ENCODE measurements at places on chromosomes 11 and 22. TPM values are rescaled to one million over a fixed set of nuclear protein-coding genes. Genes with fewer than 3 reads are reported as not detected.
A peak's percentile ranks its signal among the peaks of the same experiment; 100 is the strongest.

The FAM83F gene
- total RNA-seq, result 0.39 TPM

The BACE1 gene
- 0.89 TPM for total RNA-seq

The RAG2 gene
- not detected for total RNA-seq

The PDHX gene
- total RNA-seq, result 37.3 TPM

The C11orf86 gene
- total RNA-seq, result not detected

The YAP1 gene
- not detected for total RNA-seq

The OR10A5 gene
- not detected for total RNA-seq

The POU2AF2 gene
- total RNA-seq, result not detected

The CRYBA4 gene
- not detected for total RNA-seq

GRCh38 chr11:128837627-128838026 lies 29.5 kb downstream of the KCNJ1 start:
- no peak for DNase-seq
- H3K36me3 ChIP-seq, result no peaks in the 10 kb centered on the region
- H3K27me3 ChIP-seq, result no peaks in the 10 kb centered on the region
- H3K4me1 ChIP-seq, result peaks cover 31% of the 10 kb centered on the region
- H3K4me3 ChIP-seq, result no peak overlapping the region

DNA sequence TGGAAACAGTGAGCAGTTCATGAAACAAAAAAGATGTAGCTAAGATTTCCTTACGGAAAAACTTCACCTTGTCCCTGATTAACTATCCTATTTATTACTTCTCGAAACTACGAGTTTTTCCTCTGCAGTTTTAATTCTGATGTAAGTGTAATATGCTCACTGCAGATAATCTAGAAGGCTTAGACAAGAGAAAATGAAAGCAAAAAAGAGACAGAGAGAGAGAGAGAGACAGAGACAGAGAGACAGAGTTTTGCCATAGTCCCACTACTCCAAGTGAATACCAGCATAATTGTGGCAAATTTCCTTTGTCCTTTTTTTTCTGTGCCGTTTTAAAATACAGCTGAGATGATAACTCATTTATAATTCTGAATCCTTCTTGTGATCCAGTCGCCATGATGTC lies 24.8 kb downstream of the FSHB start:
- H3K4me3 ChIP-seq, result no peak overlapping the region
- H3K36me3 ChIP-seq, result no peaks in the 10 kb centered on the region
- no peaks in the 10 kb centered on the region for H3K27me3 ChIP-seq

- peak overlapping the region; percentile 24 for H3K27ac ChIP-seq
- DNase-seq, result no peak
- no peaks in the 10 kb centered on the region for H3K27me3 ChIP-seq
- H3K4me1 ChIP-seq, result peaks cover 32% of the 10 kb centered on the region
- no peaks in the 10 kb centered on the region for H3K36me3 ChIP-seq
- no peak overlapping the region for H3K4me3 ChIP-seq
These were observed 39.3 kb downstream of the AMBRA1 start for GRCh38 chr11:46554213-46555147.

GRCh38 chr11:38156495-38157146 lies 1558.6 kb upstream of the RAG2 start:
- no peak overlapping the region for H3K4me3 ChIP-seq
- no peaks in the 10 kb centered on the region for H3K27me3 ChIP-seq
- H3K27ac ChIP-seq, result no peak overlapping the region
- no peak for DNase-seq
- H3K36me3 ChIP-seq, result no peaks in the 10 kb centered on the region
- peaks cover 22% of the 10 kb centered on the region for H3K4me1 ChIP-seq

DNA sequence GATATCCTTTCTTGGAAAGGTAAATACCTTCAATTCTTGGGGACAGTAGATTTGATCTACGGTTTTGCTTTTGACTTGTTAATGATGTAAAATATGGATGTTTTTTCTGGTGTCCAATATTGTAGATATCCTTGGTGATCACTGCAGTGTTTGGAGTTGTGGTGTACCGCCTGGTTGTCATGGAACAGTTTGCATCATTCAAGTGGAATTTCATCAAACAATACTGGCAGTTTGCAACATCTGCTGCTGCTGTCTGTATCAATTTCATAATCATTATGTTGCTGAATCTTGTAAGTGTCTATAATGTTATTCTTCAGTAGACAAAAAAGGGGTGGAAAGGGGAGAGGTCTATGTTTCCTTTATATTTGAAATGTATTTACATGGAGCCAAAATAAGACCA lies 27.4 kb upstream of the MUC15 start:
- no peaks in the 10 kb centered on the region for H3K4me1 ChIP-seq
- DNase-seq, result no peak
- H3K36me3 ChIP-seq, result peaks cover 12% of the 10 kb centered on the region
- no peaks in the 10 kb centered on the region for H3K27me3 ChIP-seq

- H3K36me3 ChIP-seq, result no peaks in the 10 kb centered on the region
- H3K4me3 ChIP-seq, result no peak overlapping the region
- H3K27me3 ChIP-seq, result peaks cover 8% of the 10 kb centered on the region
- DNase-seq, result peak; percentile 28
- H3K27ac ChIP-seq, result no peak overlapping the region
These were observed 5.7 kb upstream of the DGAT2 start for GRCh38 chr11:75762885-75763284.

GRCh38 chr11:115362997-115363396 lies 141.2 kb downstream of the CADM1 start:
- H3K36me3 ChIP-seq, result no peaks in the 10 kb centered on the region
- no peak for DNase-seq
- H3K27ac ChIP-seq, result no peak overlapping the region
- H3K4me1 ChIP-seq, result no peaks in the 10 kb centered on the region

GRCh38 chr11:47156333-47156732 lies 20.3 kb downstream of the ARFGAP2 start:
- H3K27ac ChIP-seq, result no peak overlapping the region
- no peak for DNase-seq
- H3K36me3 ChIP-seq, result no peaks in the 10 kb centered on the region
- H3K4me3 ChIP-seq, result no peak overlapping the region

- no peaks in the 10 kb centered on the region for H3K27me3 ChIP-seq
- H3K4me3 ChIP-seq, result no peak overlapping the region
- DNase-seq, result no peak
- no peak overlapping the region for H3K27ac ChIP-seq
- H3K36me3 ChIP-seq, result no peaks in the 10 kb centered on the region
These were observed 50.4 kb downstream of the DENND5A start for GRCh38 chr11:9214765-9215164.

DNA sequence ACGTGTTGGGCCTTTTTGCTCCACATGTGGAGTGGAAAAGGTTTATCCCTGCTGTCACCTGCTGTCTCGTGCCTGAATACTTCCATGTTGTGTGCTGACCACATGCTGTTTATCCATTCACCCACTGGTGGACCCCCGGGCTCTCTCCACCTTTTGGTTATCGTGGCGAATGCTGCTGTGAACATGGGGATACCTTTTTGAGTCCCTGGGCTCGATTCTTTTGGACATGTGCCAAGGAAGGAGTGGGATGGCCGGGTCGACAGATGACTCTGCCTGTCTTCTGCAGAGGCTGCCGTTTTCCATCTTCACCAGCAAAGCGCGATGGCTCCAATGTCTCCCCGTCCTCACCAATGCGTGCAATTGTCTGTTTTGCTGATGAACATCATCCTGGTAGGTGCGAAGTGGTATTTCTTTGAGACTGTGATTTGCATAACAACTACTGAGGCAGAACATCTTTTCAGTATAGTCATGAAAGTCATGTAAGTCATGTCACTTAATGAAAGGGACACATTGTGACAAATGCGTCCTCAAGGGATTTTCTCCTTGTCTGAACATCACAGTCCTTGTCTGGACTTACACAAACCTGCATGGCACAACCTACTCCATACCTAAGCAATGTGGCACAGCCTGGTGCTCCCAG lies 758.7 kb downstream of the BRD1 start:
- peaks cover 3% of the 10 kb centered on the region for H3K27me3 ChIP-seq
- no peaks in the 10 kb centered on the region for H3K36me3 ChIP-seq
- no peak for DNase-seq
- H3K27ac ChIP-seq, result no peak overlapping the region
- no peaks in the 10 kb centered on the region for H3K4me1 ChIP-seq

DNA sequence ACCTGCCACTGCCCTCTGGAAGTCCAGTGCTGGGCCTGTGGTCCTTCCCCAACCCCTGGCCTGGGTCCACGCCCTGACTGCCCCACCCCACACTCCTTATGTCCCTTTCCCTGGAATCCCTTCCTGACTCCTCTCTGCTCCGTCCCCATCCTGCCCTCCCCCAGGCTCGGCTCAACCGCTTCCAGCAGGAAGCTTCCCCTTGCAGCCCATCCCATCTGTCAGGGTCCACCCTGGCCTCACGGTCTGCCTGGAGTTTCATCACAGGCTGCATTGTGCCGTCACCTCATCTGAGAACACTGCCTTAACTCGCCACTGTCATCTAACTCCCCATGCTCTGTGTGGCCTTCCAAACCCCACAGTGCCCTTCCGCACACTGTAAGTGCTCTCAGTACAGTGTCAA lies 64.3 kb downstream of the NAT10 start:
- H3K4me3 ChIP-seq, result no peak overlapping the region
- H3K36me3 ChIP-seq, result no peaks in the 10 kb centered on the region
- peaks cover 2% of the 10 kb centered on the region for H3K4me1 ChIP-seq
- no peak for DNase-seq
- no peaks in the 10 kb centered on the region for H3K27me3 ChIP-seq

DNA sequence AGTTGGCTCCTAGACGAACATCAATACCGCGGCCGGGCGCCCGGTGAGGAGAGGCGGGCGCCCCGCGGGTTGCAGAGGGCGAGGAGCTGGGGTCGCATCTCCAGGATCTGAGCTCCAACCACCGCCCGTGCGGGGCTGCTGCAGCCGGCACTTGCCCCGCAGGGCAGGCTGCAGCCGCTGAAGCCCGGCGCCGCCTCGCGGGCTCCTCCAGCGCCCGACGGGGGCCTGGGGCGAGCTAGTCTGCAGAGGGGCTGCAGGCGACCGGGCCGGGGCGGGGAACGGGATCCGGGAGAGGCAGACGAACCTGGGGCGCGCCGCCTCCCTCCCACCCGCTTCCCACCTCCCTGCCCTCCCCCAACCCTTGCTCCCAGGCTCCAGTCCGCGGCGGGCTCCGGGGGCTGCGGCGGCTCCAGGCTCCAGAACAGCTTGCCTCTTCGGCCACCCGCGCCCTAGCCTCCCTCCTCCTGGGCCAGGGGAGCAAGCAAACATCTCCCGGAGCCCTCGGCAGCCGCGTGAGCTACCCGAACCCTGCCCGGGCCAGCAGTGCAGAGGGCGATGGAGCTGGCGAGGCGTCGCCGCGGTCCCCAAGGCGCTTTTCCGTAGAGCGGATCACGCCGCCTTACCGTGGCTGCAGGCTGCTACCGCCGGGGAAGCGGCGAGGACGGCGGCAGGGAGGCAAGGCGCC lies 802 bp downstream of the TENM4 start:
- H3K4me3 ChIP-seq, result no peak overlapping the region
- no peak overlapping the region for H3K27ac ChIP-seq
- DNase-seq, result no peak
- H3K4me1 ChIP-seq, result no peaks in the 10 kb centered on the region
- peaks cover 42% of the 10 kb centered on the region for H3K27me3 ChIP-seq
- H3K36me3 ChIP-seq, result peaks cover 7% of the 10 kb centered on the region

- H3K27me3 ChIP-seq, result no peaks in the 10 kb centered on the region
- no peak overlapping the region for H3K27ac ChIP-seq
- H3K36me3 ChIP-seq, result no peaks in the 10 kb centered on the region
- peaks cover 3% of the 10 kb centered on the region for H3K4me1 ChIP-seq
- no peak for DNase-seq
- H3K4me3 ChIP-seq, result no peak overlapping the region
These were observed 16.2 kb downstream of the PIWIL4 start for GRCh38 chr11:94583213-94583865.

DNA sequence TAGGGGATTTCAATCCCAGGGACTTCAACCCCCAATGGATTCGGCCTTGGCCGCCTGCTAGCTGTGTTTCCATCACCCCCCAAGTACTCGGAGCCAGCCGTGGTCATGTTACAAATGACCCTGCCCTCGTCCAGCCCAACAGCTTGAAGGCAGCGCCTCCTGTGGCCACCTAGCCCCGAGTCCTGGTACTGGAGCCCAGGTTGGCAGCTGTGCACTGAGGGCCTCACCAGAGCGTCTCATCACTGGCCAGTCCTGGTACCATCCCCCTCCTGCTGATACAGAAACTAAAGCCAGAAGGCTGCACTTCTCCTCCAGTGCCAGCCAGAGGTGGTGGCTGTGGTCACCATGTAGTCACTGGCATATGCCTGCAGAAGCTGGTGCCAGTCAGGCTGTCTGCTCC lies 44.9 kb upstream of the FADD start:
- no peak for DNase-seq
- no peak overlapping the region for H3K4me3 ChIP-seq
- no peaks in the 10 kb centered on the region for H3K27me3 ChIP-seq
- H3K36me3 ChIP-seq, result no peaks in the 10 kb centered on the region
- no peaks in the 10 kb centered on the region for H3K4me1 ChIP-seq
- H3K27ac ChIP-seq, result no peak overlapping the region

DNA sequence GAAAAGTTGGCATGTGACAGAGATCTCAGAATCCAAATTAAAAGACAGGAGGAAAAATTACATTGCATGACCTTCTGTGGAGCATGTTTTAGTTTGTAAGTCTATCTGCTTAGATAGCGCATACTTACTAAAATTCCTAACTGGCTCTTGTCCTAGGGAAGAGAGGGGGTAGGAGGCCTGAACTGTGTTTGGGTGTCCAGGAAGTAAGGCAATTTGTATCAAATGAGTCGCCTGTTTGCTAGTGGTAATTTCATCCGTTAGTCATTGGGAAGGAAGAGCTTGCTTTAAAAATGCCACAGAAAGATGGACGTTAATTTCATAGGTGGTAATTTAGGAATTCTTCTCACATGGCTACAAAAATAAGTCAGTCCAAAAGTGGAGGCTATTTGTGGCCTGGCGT lies 18.5 kb downstream of the GRK3 start:
- no peaks in the 10 kb centered on the region for H3K36me3 ChIP-seq
- H3K27me3 ChIP-seq, result peaks cover 10% of the 10 kb centered on the region
- H3K4me3 ChIP-seq, result no peak overlapping the region

- peak; percentile 39 for DNase-seq
- peaks cover 28% of the 10 kb centered on the region for H3K27me3 ChIP-seq
- peaks cover 4% of the 10 kb centered on the region for H3K36me3 ChIP-seq
- H3K4me3 ChIP-seq, result no peak overlapping the region
- no peak overlapping the region for H3K27ac ChIP-seq
These were observed 14.9 kb upstream of the MUC2 start for GRCh38 chr11:1059759-1060158.

DNA sequence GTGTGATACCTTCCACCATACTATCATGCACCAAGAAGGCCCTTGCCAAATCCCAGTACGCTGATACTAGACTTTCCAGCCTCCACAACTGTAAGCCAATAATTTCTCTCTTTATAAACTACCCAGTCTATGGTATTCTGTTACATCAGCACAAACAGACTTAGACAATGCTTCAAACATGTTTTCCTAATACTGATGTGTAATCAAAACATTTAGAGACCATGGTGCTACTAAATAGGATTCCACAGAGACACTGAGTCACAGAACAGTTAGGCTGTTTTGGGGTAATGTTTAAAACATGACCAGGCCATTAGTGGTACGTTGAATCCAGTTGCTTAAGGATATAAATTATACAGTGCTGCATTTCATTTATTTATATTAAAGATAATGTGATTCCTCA lies 103.7 kb downstream of the PICALM start:
- H3K27ac ChIP-seq, result no peak overlapping the region
- H3K36me3 ChIP-seq, result peaks cover 41% of the 10 kb centered on the region
- no peak overlapping the region for H3K4me3 ChIP-seq
- H3K4me1 ChIP-seq, result peaks cover 51% of the 10 kb centered on the region
- DNase-seq, result no peak
- no peaks in the 10 kb centered on the region for H3K27me3 ChIP-seq

Measured in natural killer cell treated with Interleukin-12 subunit alpha and Interleukin-12 subunit beta and Interleukin-15 and Interleukin-18, amount 100 ng/mL, for 72 hours (primary cell).